Activated CD8-positive, alpha-beta memory T cell treated with anti-CD3 and anti-CD28 coated beads for 24 hours (primary cell): ENCODE measurements at places on chromosomes 5 and 9.

DNA sequence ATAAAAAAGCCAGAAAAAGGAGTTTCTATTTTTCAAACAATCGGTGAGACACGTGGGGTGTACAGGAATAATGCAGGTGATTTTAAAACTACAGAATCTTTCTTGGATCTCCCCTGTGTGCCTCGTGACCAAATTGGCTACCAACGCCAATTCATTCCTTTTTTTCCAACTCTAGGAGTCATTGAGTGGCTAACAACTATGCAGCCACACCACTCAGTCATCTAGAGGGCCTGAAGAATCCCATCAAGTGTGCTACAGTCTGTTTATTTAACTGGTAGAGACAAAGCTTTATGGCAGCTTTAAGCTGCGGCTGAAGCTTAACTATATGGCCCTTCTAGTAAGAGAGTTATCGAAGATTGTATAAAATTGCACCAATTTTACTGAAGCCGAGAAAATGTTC lies 113.1 kb upstream of the NIPBL start:
- DNase-seq: no peak

- no peak for DNase-seq
These were observed 146.9 kb upstream of the SLC1A3 start for GRCh38 chr5:36459176-36460135.

GRCh38 chr5:101362067-101362466 lies 459.0 kb upstream of the ST8SIA4 start:
- no peak for DNase-seq

DNA sequence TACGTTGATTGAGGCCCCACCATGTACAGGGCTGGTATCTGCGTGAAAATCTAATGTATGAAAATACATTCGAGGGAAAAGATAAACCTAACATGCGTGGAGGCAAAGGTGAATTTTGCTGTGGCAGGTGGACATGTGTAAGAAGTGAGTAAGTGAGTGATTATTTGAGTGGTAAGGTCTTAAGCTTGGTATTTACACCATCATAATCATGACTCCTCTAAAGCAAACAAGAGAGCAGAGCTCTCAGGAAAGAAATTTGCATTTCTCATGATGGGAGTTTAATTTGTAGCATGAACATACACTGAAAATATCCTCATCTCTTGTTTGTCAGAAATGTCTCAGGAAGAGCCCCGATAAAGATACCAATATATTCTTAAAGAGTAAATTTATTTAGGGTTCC lies 260.6 kb downstream of the PSAT1 start:
- no peak for DNase-seq

DNA sequence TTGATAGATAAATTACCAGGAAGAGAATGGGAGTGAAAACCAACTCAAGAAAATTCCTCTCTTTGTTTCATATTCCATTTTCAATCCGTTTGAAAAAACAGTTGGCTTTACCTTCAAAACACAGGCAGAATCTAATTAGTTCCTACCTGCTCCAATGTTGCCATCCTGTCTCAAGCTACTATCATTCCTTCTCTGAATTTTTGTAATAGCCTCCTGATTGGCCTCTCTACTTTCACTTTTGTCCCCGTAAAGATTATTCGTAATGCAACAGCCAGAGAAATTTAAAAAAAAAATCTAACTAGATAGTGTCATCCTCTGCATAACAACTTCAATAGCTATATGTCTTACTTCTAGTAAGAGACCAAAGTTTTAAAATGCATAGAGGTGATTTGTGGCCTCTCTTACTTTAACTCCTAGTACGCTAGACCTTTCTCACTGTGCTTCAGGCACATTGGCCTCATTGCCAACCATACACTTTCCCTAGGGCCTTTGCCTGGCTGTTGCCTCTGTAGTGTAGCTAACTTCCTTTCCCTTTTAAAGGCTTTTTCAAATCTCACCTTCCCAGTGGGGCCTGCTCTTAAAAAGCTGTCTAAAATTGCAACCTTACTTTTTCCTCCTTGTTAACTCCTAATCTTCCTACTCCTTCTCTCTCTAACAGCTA lies 311.3 kb upstream of the GRIN3A start:
- DNase-seq: no peak

GRCh38 chr5:31502506-31502905 lies 29.4 kb downstream of the DROSHA start:
- DNase-seq: no peak

GRCh38 chr5:171342362-171343111 lies 33.5 kb downstream of the TLX3 start:
- no peak for DNase-seq

- no peak for DNase-seq
These were observed 119.7 kb upstream of the TARS1 start for GRCh38 chr5:33321026-33321425.

DNA sequence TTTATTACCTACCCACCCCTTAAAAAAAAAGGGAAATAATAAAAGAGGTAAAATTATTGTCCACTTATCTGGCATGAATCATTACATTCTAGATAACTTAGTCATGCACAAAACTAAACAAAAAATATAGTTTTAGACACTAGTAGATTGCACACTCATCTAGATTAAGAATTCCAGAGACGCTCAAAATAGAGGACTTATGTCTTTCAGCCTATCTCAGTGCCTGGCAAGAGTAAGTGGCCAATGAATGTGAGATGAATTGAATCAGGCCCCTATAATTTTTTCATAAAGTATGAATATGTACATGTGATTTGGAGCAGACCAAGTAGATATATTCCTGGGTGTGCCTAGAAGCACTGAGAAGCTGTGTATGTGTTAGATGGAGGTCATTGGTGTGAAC lies 2.0 kb upstream of the RXFP3 start:
- no peak for DNase-seq

DNA sequence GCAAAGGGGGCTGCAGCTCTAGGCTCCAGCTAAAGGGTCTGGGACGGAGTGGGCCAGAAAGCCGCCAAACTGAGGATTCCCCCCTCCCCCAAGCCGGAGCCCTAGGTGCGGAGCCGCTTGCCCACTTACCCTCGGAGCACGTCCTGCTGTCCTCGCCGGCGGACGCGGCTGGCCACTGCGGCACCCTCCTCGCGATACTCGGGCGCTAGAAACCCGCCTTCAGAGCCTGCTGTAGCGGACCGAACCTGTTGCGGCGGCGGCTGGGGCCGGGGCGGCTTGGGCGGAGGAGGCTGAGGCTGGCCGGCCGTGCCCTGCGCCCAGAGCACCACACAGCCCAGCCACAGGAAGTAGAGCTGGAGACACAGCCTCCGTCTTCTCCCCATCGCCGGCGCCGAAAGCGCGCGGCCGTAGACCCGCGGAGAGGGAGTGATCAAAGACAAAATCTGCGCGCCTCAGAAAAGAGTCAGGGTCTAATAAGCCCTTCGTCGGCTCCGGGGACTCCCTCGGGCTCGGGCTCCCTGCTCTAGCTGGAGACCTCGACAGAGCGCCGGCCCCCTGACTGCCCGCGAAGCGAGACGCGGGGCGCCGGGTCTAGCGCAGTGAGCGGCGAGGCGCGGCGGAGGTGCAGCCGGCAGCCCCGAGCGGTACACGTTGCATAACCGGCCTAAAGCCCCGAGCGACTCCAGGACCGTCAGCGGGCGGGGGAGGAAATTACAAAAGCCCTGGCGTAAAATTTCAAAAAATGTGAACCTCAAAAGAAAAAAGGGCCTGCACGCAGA lies 635 bp downstream of the FBN2 start:
- no peak for DNase-seq

- DNase-seq: no peak
These were observed 78.0 kb downstream of the OTULIN start for GRCh38 chr5:14742498-14742897.

GRCh38 chr5:1101961-1102713 lies 9.7 kb downstream of the SLC12A7 start:
- peak; percentile 70 for DNase-seq

DNA sequence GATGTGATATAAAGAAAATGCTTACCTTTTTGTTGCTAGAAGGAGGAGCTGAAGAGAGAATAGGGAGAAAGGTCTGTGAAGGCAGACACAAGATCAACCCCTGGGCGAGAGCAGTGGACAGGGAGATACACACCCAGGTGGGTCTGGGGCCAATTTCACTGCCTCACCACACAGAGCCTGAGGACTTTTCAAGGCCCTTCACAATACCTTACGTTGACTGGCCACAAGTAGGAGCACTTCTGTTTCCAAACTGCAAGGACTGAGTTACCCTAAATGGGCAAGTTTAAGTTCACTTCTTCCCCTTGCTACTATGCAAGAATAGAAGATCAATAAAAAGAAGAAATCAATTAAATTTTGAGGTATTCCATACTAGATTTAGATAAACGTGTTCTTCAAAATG lies 174.5 kb upstream of the SLC12A2 start:
- no peak for DNase-seq
